Spleen (tissue), 13 donors: ENCODE measurements at places on chromosomes 7 and 10. TPM values are rescaled to one million over a fixed set of nuclear protein-coding genes. Genes with fewer than 3 reads are reported as not detected.

DNA sequence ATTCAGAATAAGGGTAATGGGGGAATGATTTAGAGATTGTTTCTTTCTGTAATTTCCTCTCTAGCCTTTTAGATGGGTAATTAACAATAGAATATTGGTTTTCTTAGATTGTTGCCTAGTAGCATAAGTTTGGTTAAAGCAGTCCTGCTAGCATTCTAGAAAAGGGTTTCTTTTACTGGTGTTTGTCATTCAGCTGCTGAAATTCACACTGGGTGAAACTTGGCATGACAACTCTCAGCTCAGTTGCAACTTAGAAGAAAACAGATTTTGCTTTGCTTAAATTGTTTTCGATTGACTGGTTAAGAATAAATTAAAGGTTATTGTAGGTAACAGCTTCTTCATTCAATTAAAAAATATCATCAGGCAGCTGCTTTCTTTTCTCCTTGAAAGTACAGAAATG is 25.1 kb upstream of the PDK4 start:
- no peaks in the 10 kb centered on the region for H3K36me3 ChIP-seq
- H3K4me3 ChIP-seq, result no peak overlapping the region
- DNase-seq, result no peak

DNA sequence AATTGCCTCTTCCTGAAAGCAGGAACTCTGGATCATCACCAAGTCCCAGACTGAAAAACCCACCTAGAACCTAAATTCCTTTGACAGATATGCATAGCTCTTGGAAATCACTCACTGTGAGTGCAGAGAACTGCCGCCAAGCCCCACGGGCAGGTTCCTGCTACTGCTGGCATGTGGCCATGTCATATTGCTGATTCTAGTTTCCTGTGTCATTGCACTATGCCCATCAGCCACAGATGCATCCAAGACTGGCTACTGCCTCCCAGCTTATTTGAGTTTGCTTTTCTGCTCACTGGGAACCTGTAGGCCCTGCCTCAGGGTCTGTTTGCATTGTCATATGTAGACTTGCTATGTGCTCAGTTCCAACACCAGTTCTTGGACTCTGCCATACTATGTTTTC is 786.0 kb downstream of the GRID1 start:
- no peaks in the 10 kb centered on the region for H3K4me1 ChIP-seq
- H3K27me3 ChIP-seq, result no peaks in the 10 kb centered on the region
- H3K27ac ChIP-seq, result no peak overlapping the region
- H3K4me3 ChIP-seq, result no peak overlapping the region
- no peaks in the 10 kb centered on the region for H3K36me3 ChIP-seq

DNA sequence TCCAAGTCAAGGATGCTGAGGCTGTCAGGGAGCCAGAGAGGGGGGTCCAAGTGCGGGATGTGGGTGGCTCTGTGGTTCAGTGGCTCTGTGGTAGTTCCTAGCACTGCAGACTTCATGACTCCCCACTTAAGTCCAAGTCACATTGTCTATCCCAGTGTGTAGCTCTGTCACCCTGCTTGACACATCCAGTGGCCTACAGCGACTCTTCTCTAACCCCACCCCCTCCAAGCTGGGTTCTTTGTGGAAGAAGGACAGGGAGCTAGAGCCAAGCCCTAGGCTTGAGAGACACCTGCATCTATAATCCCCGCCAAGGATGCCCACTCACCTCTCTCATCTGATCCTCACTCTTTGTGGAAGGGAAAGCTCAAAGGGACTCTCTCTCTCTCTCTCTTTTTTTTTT is 57.6 kb downstream of the ADCYAP1R1 start:
- no peaks in the 10 kb centered on the region for H3K36me3 ChIP-seq
- no peak for DNase-seq
- no peaks in the 10 kb centered on the region for H3K27me3 ChIP-seq
- no peak overlapping the region for H3K4me3 ChIP-seq
- H3K4me1 ChIP-seq, result no peaks in the 10 kb centered on the region
- no peak overlapping the region for H3K27ac ChIP-seq

DNA sequence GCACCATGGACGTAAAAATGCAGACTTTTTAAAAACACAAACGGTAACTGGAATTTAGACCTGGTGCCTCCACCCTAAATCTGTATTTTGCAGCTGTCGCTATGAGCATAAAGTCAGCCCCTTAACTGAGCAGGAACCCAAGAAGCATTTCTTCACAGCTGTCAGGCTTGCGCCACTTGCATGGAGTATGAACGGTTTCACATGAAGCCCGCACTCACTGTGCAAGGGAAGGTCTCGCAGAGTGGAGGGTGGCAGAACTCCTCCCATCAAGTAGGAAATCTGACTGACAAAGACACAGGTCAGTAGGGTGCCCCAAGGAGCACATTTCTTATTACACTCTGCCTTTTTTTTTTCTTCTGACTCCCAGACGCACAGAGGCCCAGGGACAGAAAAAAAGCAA is 58.5 kb downstream of the ELMO1 start:
- H3K27ac ChIP-seq, result no peak overlapping the region
- DNase-seq, result peak; percentile 76
- no peak overlapping the region for H3K4me3 ChIP-seq
- no peaks in the 10 kb centered on the region for H3K36me3 ChIP-seq

Gene LIPJ
- 0.13 TPM for polyA plus RNA-seq

GRCh38 chr10:92418891-92419290 is 127.9 kb downstream of the MARCHF5 start:
- H3K4me3 ChIP-seq, result no peak overlapping the region
- H3K36me3 ChIP-seq, result no peaks in the 10 kb centered on the region
- H3K27me3 ChIP-seq, result peaks cover 20% of the 10 kb centered on the region
- H3K4me1 ChIP-seq, result peaks cover 11% of the 10 kb centered on the region
- no peak overlapping the region for H3K27ac ChIP-seq
- DNase-seq, result no peak

- peaks cover 58% of the 10 kb centered on the region for H3K27me3 ChIP-seq
- DNase-seq, result no peak
- H3K4me1 ChIP-seq, result no peaks in the 10 kb centered on the region
- H3K4me3 ChIP-seq, result no peak overlapping the region
- no peaks in the 10 kb centered on the region for H3K36me3 ChIP-seq
- no peak overlapping the region for H3K27ac ChIP-seq
Measured at GRCh38 chr10:128267581-128267980, 141.4 kb upstream of the MKI67 start.

DNA sequence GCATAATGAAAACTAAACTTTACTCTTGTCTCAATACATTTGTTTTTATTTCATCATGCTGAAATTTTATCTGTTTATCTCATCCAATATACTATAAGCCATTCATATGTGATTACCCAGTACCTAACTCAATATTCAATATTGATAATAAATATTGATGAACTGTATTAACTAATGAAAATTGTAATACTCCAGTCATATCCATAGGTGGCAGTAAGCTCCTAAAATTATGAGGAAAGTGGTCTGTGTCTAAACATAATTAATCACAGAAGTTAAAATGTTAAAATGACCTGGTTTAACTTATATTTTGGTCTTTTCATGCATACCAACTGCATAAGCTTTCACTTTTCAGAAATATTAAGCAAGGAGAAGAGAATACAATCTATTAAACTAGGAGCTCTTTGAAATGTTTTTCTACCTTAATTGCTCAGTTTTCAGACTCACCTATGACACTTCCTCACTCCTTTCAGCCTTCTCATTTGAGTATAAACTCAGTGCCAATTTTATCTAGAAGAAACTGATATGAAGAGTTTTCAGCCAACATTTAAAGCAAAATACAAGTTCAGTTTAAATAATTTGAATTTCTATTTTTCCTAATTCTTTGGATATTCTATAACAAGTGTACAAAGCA is 30.5 kb upstream of the VWDE start:
- H3K4me1 ChIP-seq, result no peaks in the 10 kb centered on the region
- H3K27me3 ChIP-seq, result no peaks in the 10 kb centered on the region
- H3K4me3 ChIP-seq, result no peak overlapping the region
- no peaks in the 10 kb centered on the region for H3K36me3 ChIP-seq
- no peak overlapping the region for H3K27ac ChIP-seq
- DNase-seq, result no peak

GRCh38 chr7:150962553-150963399 is 15.3 kb downstream of the KCNH2 start:
- H3K4me1 ChIP-seq, result peaks cover 21% of the 10 kb centered on the region
- peak overlapping the region; percentile 63 for H3K27ac ChIP-seq
- no peak overlapping the region for H3K4me3 ChIP-seq
- no peaks in the 10 kb centered on the region for H3K27me3 ChIP-seq
- peak; percentile 85 for DNase-seq

DNA sequence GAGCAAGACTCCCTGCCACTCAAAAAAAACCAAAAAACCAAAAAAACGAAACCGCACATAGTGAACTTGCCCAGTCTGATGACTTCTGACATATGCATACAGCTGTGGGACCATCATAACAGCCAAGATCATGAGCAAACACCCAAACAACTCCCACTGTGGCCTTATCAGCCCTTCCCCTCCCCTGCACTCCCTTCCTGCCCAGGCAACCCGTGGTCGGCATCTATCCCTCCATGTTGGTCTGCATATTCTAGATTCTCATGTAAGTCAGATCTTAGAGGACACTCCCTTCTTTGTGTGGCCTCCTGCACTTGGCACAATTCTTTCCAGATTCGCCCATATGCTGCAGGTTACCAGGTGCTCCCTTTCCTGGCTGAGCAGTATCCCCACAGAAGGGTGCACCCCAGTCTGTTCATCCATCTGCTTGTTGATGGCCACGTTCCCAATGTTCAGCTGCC is 72.8 kb downstream of the GNA12 start:
- H3K27me3 ChIP-seq, result no peaks in the 10 kb centered on the region
- H3K4me3 ChIP-seq, result no peak overlapping the region
- peaks cover 18% of the 10 kb centered on the region for H3K4me1 ChIP-seq

- H3K4me3 ChIP-seq, result no peak overlapping the region
- no peak overlapping the region for H3K27ac ChIP-seq
- no peak for DNase-seq
- no peaks in the 10 kb centered on the region for H3K4me1 ChIP-seq
Measured at GRCh38 chr10:88781206-88781605, 21.3 kb upstream of the LIPM start.

Gene ADAM12
- polyA plus RNA-seq, result 0.51 TPM

DNA sequence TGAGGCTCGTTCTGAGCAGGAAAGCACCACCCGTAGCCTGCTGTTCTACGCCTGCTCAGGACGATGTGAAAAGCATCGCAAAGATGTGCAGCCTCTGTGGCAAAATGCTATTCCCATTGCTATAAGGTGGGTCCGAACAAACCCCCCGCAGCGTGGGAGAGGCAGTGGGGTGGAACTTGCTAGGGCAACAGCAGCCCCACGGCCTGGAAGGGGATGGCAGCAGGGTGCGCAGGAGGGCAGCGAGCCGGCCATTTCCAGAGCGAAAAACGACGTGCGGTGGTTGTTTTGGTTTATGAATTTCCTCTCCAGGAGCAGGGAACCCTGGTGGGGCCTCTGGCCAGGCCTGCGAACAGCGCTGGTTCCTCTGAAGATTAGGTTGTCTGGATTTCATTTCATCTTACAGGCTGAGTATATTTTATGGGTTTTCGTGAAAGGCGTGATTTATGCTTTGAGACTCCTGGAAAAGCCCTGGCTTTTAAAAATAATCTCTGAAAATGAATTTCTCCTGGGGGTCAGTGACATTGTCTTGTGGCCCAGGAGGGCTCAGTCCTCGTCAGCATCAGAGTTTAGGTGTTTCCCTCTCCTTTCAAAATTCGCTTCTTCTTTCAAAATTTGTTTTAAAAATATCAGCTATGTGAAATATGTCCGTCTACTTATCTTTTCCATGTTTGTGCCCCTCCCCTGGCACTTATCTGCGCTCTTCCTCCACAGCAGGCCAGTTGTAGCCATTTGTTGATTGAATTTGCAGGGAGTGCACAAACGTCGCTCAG is 42.3 kb upstream of the UBE3C start:
- DNase-seq, result peak; percentile 56
- H3K4me3 ChIP-seq, result no peak overlapping the region
- no peaks in the 10 kb centered on the region for H3K27me3 ChIP-seq
- no peak overlapping the region for H3K27ac ChIP-seq
- H3K36me3 ChIP-seq, result no peaks in the 10 kb centered on the region
